B cell (primary cell): ENCODE measurements at places on chromosomes 5 and 9. TPM values are rescaled to one million over a fixed set of nuclear protein-coding genes. Genes with fewer than 3 reads are reported as not detected.

DNA sequence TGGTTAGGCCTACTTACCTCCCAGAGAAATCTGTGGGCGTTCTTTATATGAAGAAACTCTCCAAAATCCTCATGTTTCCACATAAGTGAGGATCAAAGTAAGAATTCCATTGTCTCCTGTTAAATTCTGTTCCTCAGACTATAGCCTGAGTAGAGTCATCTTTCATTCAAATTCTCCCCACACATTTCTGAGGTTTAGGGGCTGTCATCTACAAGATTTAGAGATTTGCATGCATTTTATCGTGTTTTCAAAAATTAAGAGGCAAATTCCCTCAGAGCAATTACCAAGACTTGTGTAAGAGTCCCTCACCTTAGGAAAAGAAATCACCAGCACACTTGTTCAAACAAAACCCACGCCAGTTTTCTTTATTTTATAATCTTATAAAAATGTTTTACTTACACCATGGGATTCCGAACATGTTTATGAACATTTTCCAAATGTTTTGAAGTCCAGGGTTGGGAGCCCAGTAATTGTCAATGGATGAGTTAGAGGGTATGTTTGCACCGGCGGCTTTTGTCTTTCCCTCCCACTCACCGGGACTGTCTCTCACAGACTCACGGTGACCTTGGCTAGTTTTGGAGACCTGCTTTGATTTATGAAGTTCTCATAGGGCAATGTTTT is 367.6 kb downstream of the ENC1 start:
- H3K27ac ChIP-seq = no peak overlapping the region
- no peaks in the 10 kb centered on the region for H3K36me3 ChIP-seq
- H3K4me1 ChIP-seq = no peaks in the 10 kb centered on the region
- no peak for DNase-seq
- H3K4me3 ChIP-seq = no peak overlapping the region

- no peaks in the 10 kb centered on the region for H3K27me3 ChIP-seq
- peak overlapping the region; percentile 65 for H3K4me3 ChIP-seq
- peaks cover 63% of the 10 kb centered on the region for H3K4me1 ChIP-seq
- peak; percentile 62 for DNase-seq
- peak overlapping the region; percentile 85 for H3K27ac ChIP-seq
These were observed 6.1 kb downstream of the GLIPR2 start for GRCh38 chr9:36142510-36143244.

DNA sequence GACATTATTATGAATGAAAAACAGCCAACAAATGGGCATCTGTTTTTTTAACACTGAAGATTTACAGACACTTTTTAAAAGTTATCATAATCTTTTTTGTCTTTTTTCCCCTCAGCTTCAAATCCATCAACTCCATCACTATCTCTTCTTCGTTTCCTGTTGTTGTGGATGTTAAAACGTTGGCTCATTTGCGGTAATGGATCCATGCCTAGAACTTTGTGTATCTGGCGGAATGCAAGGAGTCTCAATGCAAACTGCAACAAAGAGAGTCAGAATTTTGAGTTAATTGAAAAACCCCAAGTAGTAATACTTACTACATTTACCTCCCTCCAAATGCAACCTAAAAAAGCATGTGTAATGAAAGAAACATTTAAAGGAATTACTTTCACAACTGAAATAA is 42.9 kb upstream of the MTMR12 start:
- peaks cover 11% of the 10 kb centered on the region for H3K36me3 ChIP-seq
- no peaks in the 10 kb centered on the region for H3K27me3 ChIP-seq
- no peak overlapping the region for H3K4me3 ChIP-seq
- no peaks in the 10 kb centered on the region for H3K4me1 ChIP-seq
- no peak for DNase-seq

GRCh38 chr5:139696894-139697658 is 48.9 kb downstream of the CXXC5 start:
- peaks cover 41% of the 10 kb centered on the region for H3K4me1 ChIP-seq
- no peak overlapping the region for H3K27ac ChIP-seq
- peaks cover 35% of the 10 kb centered on the region for H3K27me3 ChIP-seq
- H3K36me3 ChIP-seq = no peaks in the 10 kb centered on the region
- peak; percentile 55 for DNase-seq

GRCh38 chr5:149268928-149269557 is 2.6 kb upstream of the AFAP1L1 start:
- H3K4me1 ChIP-seq = peaks cover 10% of the 10 kb centered on the region
- H3K27me3 ChIP-seq = no peaks in the 10 kb centered on the region
- H3K36me3 ChIP-seq = no peaks in the 10 kb centered on the region
- H3K27ac ChIP-seq = no peak overlapping the region
- no peak overlapping the region for H3K4me3 ChIP-seq

GRCh38 chr9:126151031-126151685 is 175.5 kb upstream of the MVB12B start:
- no peak overlapping the region for H3K27ac ChIP-seq
- H3K4me3 ChIP-seq = no peak overlapping the region
- H3K36me3 ChIP-seq = no peaks in the 10 kb centered on the region
- peaks cover 5% of the 10 kb centered on the region for H3K4me1 ChIP-seq

- no peak for DNase-seq
- H3K27me3 ChIP-seq = no peaks in the 10 kb centered on the region
- H3K4me1 ChIP-seq = peaks cover 5% of the 10 kb centered on the region
- H3K36me3 ChIP-seq = no peaks in the 10 kb centered on the region
- H3K27ac ChIP-seq = no peak overlapping the region
These were observed 211.5 kb upstream of the NREP start for GRCh38 chr5:111968459-111968858.

- DNase-seq = peak; percentile 80
- H3K36me3 ChIP-seq = no peaks in the 10 kb centered on the region
- no peaks in the 10 kb centered on the region for H3K27me3 ChIP-seq
- H3K4me3 ChIP-seq = peak overlapping the region; percentile 91
- H3K4me1 ChIP-seq = peaks cover 32% of the 10 kb centered on the region
- peak overlapping the region; percentile 96 for H3K27ac ChIP-seq
These were observed 19.0 kb upstream of the FER start for GRCh38 chr5:108728566-108729241.

DNA sequence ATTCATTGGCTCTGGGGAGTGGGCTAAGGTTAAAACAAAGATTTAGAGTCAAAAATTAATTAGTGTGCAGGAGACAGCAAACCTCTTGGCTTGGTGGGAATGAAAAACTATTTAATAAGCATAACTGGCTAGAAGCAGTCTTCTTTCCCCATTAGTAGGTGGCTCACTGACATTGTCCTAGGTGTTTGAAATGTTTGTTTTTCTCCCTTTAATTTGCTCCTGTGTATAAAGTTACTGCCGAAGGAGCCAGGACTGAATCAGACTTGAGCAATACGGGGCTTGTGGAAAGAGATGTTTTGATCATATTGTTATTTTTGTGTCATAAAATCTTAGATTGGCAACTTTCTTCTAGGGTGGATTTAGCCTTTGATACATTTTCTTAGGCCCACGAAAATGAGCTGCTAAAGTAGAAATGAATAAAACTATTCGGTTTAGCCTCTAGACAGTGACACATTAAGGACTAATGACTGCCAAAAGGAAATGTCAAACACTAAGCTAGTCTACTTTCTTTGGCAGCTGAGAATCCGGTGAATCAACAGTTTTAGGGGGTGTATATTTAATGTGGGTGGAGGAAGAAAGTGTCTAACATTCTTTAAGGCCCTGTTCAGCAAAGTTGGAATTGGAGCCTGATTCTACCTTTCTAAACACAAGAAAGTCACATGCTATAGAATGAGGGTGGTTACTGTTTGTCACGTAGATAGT is 30.2 kb downstream of the LRRTM2 start:
- no peaks in the 10 kb centered on the region for H3K4me1 ChIP-seq
- no peaks in the 10 kb centered on the region for H3K27me3 ChIP-seq
- DNase-seq = no peak
- no peak overlapping the region for H3K27ac ChIP-seq
- H3K4me3 ChIP-seq = no peak overlapping the region

DNA sequence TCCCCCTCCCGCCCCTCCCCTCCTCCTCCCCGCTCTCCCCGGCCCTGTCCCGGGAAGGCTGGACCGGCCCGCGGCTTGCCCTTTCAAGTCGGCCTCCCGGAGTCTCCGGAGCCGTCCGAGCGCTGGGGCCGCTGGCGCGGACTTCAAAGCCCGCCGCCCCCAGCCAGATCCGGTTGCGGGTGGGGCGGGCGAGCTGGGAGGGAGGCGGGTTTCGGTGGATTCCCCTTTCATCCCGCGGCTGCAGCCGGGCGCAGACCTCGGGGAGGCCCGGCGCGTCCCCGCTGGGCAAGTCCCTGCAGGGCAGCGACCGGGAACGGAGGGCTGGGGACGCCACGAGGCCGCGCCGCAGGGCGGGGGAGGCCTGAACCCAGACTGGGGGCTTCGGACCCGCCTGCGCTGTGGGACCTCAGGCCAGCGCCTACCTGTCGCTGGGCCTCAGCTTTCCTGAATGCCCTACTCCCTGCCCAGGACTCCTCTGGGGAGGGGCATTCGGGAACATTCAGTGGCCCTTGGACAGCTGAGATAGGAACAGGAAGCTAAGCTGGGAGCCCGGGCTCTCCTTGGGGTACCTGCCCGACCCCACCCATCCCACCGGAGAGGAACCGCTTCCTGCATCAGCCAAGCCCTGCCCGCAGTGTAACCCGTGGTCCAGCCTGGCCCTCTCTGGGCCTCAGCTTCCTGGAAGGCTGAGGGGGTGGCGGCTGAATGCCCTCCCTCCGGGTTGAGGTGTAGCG is 23.4 kb downstream of the C9orf50 start:
- no peaks in the 10 kb centered on the region for H3K36me3 ChIP-seq
- DNase-seq = peak; percentile 42
- no peak overlapping the region for H3K4me3 ChIP-seq
- peaks cover 15% of the 10 kb centered on the region for H3K4me1 ChIP-seq

The DMRT3 gene
- total RNA-seq = not detected in 2 replicates

The MZB1 gene
- 71.8 and 72.2 TPM in 2 replicates for total RNA-seq

The CARTPT gene
- not detected in 2 replicates for total RNA-seq
